ENCODE measurements at places on chromosomes 13 and 19. TPM values are rescaled to one million over a fixed set of nuclear protein-coding genes. Genes with fewer than 3 reads are reported as not detected.

PSG6 gene
- polyA plus RNA-seq, result not detected

CLEC11A gene
- 17.4 TPM for polyA plus RNA-seq

EFNB2 gene
- 7.5 TPM for polyA plus RNA-seq

ZNF235 gene
- 2.0 TPM for polyA plus RNA-seq
